GM12892 (cell line): ENCODE measurements at places on chromosomes 5 and 9.

DNA sequence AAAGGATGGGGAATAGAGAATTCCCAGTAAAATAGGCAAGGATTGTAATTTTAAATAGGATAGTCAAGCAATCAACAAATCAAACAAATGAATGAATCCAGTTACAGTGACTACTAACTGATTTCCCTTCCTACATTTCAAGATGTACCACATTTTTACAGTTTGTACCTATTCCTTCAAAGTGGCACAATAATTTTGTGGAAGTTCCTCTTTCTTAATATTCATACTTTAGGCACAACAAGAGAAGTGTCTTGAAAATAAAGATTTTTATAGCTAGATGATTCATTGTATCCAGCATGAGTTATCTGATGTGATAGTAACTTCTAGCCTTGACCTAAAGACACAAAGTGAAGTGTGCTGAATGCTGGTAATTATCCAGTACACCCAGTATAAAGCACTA is 122.2 kb upstream of the ACOT12 start:
- no peak for DNase-seq

- no peak for DNase-seq
These were observed 7.5 kb downstream of the ADRB2 start for GRCh38 chr5:148833925-148834324.

- DNase-seq: peak; percentile 19
These were observed 149.2 kb upstream of the KLF9 start for GRCh38 chr9:70563431-70564204.

DNA sequence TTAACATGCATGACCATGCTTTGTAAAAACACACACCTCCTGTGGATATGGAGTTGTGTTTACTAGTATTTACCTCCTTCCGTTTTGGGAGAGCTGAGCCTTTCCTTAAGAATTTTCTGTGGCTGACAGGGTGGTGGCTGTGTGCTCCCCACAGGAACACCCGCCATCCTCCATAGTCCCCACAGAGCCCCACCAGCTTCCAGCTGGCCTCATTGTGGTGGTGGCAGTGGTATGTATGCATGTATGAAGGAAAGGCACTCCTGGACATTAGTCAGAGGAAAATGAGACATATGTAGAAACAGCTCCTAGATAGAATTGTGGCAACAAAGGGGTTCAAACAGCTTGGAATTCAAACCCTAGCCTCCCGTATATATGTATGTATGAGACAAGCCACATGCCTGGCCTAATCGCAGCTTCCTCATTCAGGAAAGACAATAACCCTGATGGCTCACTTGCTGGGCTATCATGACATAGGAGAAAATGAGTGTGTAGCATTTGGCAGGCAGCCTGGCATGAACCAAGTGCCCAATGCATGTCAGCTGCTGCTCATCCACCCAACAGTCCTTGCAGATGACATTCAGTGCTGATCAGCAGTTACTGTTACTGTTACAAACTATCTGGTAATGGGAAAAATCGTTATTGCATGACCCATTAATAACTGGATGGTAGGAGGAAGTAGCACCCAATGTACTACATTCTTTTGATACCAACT is 459.7 kb downstream of the EBF1 start:
- DNase-seq: no peak

DNA sequence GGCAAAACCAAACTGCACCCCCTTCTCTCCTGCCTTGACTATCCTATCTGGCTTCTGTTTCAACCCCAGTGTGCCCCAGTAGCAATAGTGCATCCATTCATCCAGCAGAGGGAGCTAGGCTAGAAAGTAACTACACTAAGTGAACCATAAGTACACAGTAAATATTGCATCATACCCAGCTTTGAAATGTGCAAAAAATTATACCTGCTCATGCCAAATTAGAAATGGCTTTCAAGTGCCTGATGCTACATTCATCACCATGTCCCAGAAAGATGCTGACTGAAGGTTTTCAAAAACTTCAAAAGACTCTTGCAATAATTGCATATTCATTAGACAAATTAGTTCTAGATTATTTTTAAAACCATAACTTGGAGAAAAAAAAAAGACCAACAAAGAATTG is 153.5 kb downstream of the PRELID2 start:
- DNase-seq: no peak

GRCh38 chr5:69213513-69214215 is 21.0 kb upstream of the CDK7 start:
- no peak for DNase-seq

DNA sequence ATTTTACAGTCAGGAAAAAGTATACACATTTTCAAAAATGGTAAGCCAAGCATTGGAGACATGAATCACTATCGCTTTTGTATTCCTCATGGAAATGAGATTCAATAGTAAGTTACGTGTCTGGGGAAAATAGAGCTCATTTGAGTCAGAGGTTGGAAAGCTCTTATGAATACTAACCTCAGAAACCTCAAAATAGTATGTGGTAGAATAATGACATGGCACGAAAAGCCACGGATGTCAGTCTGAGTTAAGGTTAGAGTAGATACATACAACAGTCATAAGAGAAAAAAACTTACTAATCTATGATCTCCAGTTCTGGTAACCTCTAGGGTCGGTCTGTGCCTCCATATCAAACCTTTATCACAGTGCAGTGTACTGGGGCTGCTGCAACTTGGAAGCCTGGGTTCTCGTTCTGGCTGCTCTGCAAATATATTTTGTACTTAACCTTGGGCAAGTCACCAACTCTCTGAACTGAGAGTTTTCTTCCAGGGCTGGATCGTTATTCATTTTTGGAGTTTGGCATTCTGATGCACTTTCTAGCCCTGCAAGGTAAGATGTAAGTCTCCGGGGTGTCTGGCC is 31.8 kb downstream of the MAP1B start:
- no peak for DNase-seq

DNA sequence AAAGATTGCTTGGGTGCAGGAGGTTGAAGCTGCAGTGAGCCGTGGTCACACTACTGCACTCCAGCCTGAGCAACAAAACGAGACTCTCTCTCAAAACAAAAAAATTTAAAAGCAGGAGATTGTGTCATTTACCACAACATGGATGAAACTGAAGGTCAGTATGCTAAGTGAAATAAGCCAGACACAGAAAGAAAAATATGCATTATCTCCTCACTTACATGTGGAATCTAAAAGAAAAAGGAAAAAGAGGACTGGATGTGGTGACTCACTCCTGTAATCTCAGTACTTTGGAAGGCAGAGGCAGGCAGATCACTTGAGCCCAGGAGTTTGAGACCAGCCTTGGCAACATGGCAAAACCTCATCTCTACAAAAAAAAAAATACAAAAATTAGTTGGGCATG is 146.8 kb upstream of the DAPK1 start:
- DNase-seq: no peak

- no peak for DNase-seq
These were observed 32.3 kb downstream of the PRRX2 start for GRCh38 chr9:129697656-129698253.

- no peak for DNase-seq
These were observed 219.8 kb downstream of the ACTL7B start for GRCh38 chr9:108636013-108636412.

DNA sequence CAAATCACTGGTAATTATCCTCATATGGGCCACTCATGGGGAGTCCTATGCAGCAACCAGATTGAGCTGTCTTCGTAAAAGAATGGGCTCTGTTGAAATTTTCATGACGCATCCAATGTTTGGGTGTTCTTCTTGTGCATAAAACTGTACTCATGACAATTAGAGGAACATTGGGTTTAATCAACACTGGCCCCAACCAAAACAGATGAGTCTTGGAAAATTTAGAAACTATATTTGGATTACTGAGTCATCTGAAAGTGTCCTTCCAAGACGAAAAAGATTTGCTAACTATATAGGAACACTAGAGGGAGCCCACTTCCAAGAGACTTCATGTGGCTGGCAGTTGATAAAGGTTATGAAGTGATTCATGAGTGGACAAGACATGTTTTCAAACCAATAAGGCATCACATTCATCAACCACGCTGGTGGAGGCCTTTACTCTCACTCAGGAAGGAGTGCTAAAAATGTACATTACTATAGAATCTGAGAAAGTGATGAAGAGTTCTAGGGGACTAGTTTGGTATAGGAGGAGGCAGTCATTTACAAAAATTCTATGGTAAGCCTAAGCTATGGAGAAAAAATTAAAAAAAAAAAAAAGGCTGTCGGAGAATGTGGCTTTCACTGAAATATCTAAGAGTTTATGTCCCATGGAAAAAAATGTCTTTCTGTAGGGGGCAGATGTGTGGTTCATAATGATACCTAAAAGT is 313.5 kb downstream of the PRDM9 start:
- DNase-seq: no peak

- peak; percentile 2 for DNase-seq
These were observed 5.5 kb downstream of the NOL6 start for GRCh38 chr9:33468215-33468730.
